ENCODE measurements at places on chromosomes 2 and 18.

DNA sequence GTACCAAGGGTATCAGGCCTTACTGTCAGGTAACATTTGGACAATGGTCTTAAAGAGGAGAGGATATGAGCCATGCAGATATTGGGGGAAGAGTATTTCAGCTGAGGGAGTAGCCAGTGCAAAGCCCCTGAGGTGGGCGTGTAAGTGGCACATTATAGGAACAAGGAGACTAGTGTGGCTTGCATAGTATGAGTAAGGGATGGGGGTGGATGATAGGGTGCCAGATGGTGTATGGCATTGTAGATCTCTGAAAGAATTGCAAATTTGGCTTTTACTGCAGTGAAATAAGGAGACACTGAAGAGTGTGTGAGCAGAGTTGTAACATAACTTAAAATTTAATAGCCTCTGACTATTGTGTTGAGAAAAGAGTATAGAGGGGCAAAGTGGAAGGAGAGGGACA is 244.0 kb downstream of the PDE11A start:
- DNase-seq = no peak

DNA sequence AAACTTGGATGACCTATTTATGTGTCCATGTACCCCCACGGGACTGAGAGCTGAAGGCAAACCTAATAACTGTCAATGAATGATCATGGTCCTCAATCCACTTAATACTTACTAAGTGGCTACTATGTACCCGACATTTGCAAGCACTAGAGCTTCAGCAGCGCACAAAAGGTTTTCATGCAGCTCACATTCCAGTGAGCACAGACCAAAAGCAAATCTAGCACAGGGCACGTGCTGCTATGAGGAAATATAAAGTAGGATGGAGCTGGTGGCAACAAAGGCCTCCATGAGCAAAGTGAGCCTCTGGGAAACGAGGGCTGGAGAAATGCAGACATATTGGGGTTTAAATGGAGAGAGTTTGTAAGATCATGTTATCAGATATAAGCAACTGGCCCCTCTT is 3.5 kb downstream of the SLC40A1 start:
- DNase-seq = no peak

GRCh38 chr2:188444106-188444835 is 152.6 kb downstream of the GULP1 start:
- no peak for DNase-seq

DNA sequence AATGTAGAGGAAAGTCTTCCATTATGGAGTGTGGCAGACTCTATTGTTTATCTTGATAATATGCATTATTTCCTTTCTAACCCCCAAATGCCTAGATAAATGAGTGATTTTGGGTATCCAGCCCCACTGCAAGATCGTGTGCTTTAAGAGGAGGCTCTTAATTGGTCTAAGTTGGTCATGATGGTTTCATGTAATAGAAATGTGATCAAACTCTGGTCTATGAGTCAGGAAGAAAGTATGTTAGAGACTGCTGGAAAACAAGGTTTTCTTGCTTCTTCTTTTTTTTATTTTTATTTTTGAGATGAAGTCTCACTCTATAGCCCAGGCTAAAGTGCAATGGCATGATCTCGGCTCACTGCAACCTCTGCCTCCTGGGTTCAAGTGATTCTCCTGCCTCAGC is 344.5 kb upstream of the TNP1 start:
- DNase-seq = no peak

DNA sequence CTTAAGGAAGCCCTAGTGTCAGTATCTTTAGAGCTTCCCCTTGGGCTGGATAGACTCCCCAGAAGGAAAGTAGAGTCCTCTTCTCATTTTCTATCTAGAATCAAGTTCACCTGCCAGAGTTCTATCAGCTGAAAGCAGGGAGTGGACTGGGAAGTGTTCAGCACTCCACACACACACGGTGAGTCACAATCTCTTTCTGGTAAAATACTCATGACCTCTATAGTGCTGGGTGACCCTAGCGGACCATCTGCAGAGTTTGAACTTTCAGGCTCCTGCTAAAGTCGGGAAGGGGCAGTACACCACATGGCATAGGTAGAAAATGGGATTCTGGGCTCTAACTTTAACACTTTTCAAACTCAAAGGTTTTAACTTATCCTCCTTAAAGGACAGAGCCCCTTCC is 43.3 kb downstream of the SAP130 start:
- no peak for DNase-seq

DNA sequence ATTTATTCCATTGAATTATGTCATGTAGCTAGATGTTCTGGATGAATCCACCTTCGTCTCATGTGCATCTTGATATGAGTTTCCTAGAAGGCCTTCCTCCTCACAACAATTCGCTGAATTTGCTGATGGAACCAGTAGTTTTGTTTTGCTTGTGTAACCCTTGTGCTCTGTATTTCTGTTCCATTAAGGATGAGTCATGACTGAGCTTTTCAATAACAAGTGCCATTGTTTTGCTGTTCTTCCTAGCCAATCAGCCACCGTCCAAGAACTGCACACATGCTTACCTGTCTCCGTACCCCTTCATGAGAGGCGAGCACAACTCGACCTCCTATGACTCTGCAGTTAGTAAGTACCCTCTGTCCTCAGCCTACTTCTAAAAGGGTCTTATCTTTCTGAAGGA is 2.3 kb downstream of the TMEM182 start:
- no peak for DNase-seq

DNA sequence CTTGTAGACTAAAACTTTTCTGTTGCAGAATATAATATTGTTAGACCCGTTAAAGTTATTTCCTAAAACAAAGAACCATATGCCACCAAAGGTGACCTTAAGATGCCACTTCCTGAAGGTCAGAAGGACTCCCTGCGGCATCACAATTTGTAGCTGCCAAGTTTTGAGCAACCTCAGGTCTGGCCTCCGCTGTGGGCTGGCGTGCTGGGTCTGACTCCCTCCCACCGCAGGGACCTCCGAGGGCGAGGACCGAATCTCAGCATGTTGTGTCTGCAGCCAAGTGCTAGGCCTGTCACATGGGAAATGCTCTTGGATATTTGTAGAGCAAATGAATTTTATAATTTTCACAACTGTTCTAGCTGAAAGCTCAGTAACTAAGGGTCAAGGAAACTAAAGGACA is 285.9 kb downstream of the NDUFA10 start:
- DNase-seq = no peak

GRCh38 chr2:180577567-180577966 is 402.8 kb upstream of the UBE2E3 start:
- no peak for DNase-seq

GRCh38 chr2:112885506-112885902 is 25.5 kb upstream of the IL37 start:
- no peak for DNase-seq

- no peak for DNase-seq
Observed at GRCh38 chr2:76307495-76307894, 596.8 kb upstream of the GCFC2 start.

- no peak for DNase-seq
Observed at GRCh38 chr2:61855318-61855613, 1.4 kb upstream of the FAM161A start.

- DNase-seq = no peak
Observed at GRCh38 chr18:50373561-50374219, 1.2 kb upstream of the SKA1 start.

GRCh38 chr2:10331027-10331701 is 28.5 kb downstream of the HPCAL1 start:
- peak; percentile 94 for DNase-seq

- no peak for DNase-seq
Observed at GRCh38 chr2:230000118-230000841, 68.4 kb downstream of the SLC16A14 start.

- DNase-seq = no peak
Observed at GRCh38 chr18:69397096-69397495, 3.6 kb upstream of the DOK6 start.

DNA sequence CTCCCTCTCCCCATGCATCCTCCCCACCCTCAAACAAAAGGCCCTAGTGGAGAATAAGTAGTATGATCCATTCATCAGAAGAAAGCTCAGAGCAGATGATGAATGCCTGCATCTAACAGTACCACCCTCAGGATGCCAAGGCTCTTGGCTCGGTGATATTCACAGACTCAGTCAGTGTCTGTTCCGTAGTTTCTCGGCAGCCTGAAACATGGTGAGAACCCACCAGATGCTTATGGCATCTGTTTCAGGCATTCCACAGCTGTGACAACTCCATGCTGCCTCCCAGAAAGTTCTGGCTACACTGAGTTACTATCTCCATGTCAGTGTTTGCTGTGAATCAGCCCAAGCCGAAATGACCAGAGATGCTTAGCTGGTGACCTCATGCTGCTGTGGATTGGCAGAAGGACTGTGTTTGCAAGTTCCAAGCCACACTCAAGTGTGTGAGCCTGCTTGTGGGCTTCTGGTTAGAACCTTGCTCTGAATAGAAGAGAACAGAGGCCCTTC is 83.9 kb downstream of the WDSUB1 start:
- DNase-seq = peak; percentile 96

DNA sequence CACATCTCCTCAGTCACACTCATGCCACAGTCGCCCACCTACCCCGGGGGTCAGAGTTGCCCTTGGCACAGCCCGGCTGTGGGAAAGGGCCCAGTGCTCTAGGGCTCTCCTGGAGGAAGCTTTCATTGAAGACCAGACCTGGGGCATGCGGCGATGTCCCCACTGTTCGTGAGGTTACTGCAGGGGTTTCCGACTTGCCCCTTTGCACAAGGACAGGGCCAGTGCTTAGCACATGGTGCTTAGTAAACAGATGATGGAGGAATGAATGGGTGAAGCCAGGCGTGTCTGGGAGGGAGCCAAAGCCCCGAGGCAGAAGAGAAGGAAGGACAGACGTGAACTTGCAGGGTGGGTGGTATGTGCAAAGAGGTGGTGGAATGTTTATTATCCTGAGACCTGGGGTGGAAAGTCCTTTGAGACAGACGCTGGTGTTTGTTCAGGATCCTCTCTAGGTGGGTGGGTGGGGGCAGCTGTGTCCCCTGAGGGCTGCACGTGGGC is 205.9 kb upstream of the ARL4C start:
- no peak for DNase-seq

- no peak for DNase-seq
Observed at GRCh38 chr2:53438692-53439091, 328.9 kb upstream of the CHAC2 start.

- DNase-seq = no peak
Observed at GRCh38 chr2:148794558-148794957, 80.5 kb upstream of the KIF5C start.

Data from RCC 7860 (cell line).